ENCODE measurements at places on chromosomes 16 and 17.

DNA sequence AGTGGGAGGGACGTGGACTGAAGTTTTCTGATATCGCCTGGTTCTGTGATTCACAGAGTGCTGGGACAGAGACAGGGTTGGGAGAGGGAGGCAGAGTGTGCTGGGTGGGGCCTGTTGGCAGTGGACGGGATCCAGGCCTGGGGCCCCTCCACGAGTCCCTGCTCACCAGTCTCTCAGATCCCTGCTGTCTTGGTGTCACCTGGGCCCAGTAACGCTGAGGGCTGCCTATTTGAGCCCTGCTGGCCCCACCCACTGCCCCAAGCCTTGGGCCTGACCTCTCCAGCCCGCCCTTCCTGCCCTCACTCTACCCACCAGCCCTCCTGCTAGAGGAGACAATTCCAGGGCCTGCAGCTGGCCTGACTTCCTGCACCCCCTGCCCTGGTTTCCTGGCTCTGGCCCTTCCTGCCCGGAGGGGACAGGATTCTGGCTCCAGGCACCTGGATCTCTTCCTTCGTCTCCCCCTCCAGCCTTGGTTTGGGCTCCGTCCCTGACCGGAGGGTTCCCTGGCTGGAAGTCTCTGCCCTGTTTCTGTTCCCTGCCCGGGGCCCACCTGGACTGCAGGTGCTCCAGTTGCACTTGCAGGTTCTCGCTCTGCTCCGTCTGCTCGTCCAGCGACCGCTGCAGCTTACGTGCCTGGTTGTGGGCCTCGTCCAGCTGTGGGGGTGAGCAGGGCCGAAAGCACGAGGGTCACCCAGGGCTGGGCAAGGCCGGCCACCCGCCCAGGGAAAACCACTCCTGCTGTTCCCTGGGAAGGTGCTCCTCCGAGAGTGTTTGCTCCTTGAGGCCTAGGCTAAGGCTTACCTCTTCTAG is 21.4 kb downstream of the CCDC102A start:
- no peak for DNase-seq

- DNase-seq: no peak
Observed at GRCh38 chr16:83952587-83952939, 477 bp upstream of the OSGIN1 start.

GRCh38 chr17:57062865-57063264 is 22.2 kb upstream of the AKAP1 start:
- no peak for DNase-seq

DNA sequence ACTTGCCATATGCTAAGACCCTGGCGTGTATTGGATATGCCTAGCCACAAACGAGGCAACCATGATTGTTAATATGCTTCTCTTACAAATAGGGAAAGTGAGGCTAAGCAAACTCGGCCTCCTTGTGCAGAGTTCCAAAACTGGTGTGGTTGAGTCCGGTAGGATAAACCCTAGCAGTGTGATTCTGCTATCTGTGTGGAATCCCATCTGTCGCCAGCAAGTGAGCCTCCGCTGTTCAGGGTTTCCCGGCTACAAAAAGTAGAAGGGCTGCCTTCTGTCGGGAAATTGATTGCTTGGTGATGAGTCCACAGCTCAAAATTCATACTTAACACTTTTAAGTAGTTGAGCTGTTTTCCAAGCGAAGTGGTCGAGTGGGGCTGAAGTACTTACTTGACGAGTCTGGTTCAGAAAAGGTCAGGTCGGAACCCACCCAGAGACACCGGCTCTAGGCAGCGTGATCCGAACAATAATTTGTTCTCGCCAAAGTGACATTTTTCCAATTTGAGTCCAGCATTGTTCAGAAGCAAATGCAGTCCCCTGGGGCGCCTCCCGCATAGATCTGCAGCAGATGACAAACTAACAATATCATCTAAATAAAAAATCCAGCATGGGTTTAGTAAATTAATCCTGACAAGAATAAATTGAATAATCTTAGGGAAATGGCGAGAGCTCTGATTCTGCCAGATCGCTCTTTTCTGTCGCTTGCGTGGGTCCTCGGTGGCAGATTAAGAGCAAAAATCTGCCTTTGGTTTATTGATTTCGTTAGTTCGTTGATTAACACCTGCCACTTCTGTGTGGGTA is 686.7 kb upstream of the RBFOX1 start:
- DNase-seq: no peak

- peak; percentile 17 for DNase-seq
Observed at GRCh38 chr16:17211797-17212196, 259.0 kb downstream of the XYLT1 start.

GRCh38 chr16:20257234-20257633 is 70.1 kb downstream of the GP2 start:
- no peak for DNase-seq

GRCh38 chr16:51163894-51164566 is 13.0 kb upstream of the SALL1 start:
- no peak for DNase-seq

DNA sequence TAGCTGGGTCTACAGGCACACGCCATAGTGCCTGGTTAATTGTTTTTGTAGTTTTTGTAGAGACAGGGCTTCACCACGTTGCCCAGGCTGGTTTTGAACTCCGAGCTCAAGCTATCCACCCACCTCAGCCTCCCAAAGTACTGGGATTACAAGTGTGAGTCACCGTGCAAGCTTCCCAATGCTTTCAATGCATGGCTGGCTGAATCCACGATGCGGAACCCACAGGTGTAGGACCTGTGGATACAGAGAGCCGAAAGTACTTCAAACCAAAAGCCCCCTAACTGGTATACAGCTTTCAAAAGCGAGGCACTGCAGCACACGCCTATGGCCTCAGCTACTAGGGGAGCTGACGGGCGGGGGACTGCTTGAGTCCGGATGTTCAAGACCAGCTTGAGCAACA is 44.8 kb downstream of the METTL16 start:
- DNase-seq: no peak

GRCh38 chr16:25626172-25626571 is 65.6 kb upstream of the HS3ST4 start:
- no peak for DNase-seq

DNA sequence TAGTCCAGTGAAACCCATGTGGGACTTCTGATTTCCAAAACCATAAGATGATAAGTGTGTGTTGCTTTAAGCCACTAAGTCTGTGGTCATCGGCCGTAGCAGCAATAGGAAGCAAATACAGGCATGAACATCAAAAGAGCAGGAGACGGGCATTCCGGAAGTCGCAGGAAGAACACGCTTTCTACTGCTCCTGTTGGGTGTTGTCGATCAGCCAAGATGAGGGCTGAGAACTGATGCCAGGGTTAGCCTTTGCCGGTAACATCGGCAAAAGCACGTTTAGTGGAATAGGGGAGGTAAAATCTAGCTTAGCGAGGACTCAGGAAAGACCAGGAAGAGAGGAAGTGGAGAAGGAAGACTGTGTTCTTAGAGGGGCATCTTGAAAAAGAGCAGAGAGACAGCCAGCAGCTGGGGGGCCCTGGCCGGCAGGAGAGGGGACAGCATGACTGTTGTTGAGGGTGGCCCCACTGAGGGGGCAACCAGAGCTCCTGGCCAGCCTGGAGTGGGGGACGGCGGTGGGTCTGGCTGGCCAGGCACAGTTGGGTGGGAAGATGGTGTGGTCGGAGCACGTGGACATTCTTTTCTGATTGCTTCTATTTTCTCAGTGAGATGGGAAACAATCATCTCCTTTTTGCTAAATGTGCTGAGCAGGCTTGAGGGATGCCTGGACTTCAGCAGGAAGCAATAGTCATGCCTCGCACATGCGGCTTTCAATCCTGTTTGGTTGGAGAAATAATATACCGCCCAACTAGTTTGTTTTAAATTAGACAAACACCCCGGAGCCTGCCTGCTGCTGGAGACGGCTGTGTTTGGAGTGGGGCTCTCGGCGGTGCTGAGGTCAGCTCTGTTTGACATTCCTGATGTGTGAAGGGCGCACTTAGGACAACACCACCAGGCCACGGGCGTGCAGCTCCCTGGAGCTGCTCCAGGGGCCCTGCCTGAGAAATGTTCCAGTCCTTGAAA is 109.9 kb downstream of the METRNL start:
- no peak for DNase-seq

GRCh38 chr16:15574614-15574948 is 68.4 kb downstream of the MARF1 start:
- no peak for DNase-seq

- DNase-seq: no peak
Observed at GRCh38 chr17:64687961-64688360, 25.9 kb upstream of the SMURF2 start.

DNA sequence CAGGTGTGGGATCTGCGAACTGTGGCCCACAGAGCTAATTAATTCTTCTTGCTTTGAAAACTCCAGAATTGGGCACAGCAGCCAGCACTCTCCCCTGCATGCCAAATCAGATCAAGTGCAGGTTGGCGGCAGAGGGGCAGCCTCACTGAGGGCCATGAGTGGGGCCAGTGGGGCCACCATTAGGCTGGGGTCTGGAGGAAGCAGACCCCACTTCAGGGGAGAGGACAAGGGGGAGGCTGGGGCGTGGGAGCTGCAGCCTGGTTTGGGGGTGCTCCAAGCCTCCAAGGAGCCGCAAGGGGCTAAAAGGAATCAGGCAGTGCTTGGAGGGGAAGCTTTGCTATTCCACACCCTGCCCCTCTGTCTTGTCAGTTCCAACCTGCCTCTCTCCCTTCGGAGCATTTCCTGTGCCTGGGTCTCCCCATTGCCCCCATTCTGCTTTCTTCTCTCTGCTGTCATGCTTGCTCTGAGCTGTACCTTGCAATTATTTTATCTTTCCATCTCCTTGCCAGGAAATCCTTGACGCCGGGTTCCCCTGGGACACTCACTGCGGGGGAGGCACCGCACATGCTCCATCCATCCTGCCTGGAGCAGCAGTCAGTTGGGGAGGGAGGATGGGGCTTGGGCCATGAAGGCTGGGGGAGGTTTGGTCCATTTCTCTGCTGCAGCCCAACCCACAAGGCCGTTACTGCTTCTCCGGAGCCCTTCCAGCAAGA is 3.3 kb upstream of the ABCC3 start:
- DNase-seq: no peak

GRCh38 chr17:6435968-6436367 is 1.0 kb upstream of the AIPL1 start:
- peak; percentile 62 for DNase-seq

DNA sequence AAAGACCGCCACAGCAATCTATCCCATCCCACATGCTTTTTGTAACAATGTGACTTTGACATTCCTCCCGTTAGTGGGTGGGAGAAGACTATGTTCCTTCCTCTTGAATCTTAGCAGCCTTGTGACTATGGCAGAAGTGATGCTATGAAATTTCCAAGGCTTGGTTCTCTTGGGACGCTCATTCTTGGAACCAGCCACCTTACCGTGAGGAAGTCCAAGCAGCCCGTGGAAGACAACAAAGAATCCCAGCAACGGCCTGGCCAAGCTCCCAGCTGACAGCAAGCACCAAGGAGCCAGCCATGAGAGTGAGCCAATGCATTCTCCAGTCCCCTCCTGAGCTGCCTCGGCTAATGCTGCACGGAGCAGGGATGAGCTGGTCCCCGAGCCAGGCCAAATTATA is 62.3 kb downstream of the VPS53 start:
- no peak for DNase-seq

- DNase-seq: no peak
Observed at GRCh38 chr17:73256220-73256619, 5.5 kb downstream of the CPSF4L start.

- no peak for DNase-seq
Observed at GRCh38 chr17:1165836-1166235, 13.9 kb downstream of the ABR start.

- DNase-seq: no peak
Observed at GRCh38 chr16:392450-393030, 4.5 kb upstream of the NME4 start.

- DNase-seq: no peak
Observed at GRCh38 chr17:31696184-31696602, 162.9 kb downstream of the COPRS start.

- no peak for DNase-seq
Observed at GRCh38 chr16:57732037-57732436, 3.5 kb upstream of the KATNB1 start.

DNA sequence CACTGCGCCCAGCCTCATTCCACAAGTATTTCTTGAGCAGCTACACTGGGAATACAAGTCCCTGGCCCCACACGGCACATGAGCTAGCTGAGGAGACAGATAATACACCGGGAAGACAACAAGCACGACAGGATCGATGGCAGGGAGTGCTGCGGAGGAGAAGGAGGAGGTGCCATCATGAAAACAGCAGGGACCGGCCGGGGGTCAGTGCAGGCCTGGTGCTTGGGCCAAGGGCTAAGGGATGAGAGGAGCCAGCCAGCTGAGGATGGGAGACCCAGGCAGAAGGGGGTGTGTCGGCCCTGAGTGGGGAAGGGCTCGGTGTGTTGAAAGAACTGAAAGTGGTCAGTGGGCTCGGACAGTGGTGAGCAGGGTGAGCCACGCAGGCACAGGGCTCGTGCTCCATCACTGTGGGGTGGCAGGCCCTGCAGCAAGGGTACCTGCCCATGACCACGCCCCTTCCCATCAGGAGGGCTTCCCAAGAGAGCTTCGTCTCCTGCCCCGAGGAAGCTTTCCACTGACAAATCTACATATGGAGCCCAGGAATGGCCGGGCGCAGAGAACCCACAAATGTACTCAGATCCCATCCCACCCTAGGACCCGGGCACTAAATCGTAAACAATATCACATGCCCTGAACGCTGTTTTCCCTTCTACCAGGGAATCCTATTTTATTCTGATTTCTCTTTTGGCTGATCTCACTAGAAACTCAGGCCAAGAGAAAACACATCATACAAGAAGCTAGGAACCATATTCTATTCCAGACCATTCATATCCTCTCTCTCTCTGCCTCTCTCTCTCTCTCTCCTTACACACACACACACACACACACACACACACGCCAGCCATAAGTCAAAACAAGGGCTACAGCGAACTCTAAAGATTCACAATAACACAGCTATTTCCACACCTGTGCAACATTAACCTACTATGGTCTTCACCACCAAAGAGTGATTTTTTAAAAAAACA is 50.7 kb upstream of the TNRC6C start:
- DNase-seq: no peak

- DNase-seq: no peak
Observed at GRCh38 chr17:38540514-38541045, 65.2 kb downstream of the SRCIN1 start.

- no peak for DNase-seq
Observed at GRCh38 chr16:87328846-87329245, 11.7 kb upstream of the C16orf95 start.

DNA sequence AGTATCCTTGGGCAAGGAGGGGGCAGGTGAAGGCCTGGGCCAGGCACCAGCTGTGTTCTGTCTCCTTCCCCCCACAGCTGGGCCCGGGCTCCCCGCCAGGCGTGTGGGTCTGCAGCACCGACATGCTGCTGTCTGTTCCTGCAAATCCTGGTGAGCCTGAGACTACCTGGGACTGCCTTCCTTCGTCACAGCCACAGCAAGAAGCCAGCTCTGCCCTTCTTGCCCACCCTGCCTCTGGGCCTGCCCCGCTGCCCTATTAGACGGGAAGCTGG is 12.3 kb downstream of the FCSK start:
- no peak for DNase-seq

DNA sequence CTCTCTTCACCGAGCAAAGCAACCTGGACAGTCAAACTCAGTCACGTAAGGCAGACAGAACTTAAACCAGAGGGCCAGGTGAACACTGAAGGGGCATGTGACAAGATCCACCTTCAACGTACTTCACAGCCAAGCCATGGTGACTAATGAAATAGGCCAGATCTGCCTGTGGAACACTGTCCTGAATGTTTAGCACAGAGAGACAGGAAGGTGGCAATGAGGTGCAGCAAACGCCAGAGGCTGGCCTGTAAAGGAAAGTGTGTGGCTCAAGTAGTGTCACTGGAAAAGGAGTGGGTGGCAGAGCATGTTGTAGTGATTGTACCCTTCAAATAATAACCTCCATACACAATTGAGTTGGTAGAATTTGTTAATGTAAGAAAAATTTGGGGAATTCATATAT is 38.1 kb downstream of the SLC6A4 start:
- no peak for DNase-seq

GRCh38 chr16:28596840-28597691 is at the start of gene SULT1A2:
Gene SULT1A2 (minus strand): TSS chr16:28597050. CDS start chr16:28595930, 1,120 bp downstream.
- DNase-seq: no peak

All from CD4-positive, alpha-beta T cell treated with Interleukin-6 at 100 ng/mL for 8 hours (primary cell).